Stimulated activated CD8-positive, alpha-beta memory T cell treated with anti-CD3 and anti-CD28 coated beads, Interleukin-2, amount 100 ng/mL, for 48 hours (primary cell): ENCODE measurements at places on chromosomes 7 and 10.

DNA sequence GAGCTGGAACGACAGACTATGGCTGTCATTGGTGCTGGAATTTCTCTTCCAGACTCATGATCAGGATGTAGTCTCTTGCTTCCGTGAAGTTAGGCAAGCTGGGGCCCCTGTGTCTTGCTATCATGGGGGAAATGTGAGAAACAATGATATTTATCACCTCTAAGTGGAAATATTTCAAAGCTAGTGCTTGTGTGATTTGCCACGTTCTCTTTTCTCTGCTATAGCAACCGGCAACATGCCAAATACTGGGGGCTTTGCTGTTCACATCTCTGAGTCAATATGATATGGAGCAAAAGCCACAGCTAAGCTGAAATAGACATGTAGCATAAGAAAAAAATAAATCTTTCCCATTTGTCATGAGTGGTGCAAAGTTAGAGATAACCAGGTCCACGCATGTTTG is 668.2 kb upstream of the IGFBP3 start:
- no peak for DNase-seq

DNA sequence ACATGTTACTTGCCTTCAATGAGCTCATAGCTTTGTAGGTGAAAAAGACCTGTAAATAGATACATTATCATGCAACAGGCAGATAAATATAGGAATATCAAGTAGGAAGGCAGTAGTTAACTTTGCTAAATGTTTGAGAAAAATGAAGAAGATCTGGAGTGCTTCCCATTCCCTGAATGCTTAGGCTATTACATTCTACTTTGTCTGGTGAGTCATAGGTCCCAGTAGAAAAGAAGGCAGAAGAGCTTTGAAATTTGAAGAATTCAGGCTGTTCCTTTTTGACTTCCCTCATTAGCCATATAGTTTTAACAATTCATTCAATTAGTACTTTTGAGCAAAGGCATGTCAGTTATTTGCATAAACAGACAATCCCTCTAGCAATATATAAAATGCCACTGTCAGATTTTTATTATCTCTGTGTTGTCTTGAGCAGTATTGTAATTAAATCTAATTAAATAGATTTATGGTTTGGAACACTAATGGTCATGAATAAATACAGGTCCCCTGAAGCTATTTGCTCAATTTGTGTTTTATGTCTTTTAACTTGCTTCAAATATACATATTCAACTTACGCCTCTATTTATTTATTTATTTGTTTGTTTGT is 875.0 kb downstream of the REEP3 start:
- DNase-seq, result no peak

DNA sequence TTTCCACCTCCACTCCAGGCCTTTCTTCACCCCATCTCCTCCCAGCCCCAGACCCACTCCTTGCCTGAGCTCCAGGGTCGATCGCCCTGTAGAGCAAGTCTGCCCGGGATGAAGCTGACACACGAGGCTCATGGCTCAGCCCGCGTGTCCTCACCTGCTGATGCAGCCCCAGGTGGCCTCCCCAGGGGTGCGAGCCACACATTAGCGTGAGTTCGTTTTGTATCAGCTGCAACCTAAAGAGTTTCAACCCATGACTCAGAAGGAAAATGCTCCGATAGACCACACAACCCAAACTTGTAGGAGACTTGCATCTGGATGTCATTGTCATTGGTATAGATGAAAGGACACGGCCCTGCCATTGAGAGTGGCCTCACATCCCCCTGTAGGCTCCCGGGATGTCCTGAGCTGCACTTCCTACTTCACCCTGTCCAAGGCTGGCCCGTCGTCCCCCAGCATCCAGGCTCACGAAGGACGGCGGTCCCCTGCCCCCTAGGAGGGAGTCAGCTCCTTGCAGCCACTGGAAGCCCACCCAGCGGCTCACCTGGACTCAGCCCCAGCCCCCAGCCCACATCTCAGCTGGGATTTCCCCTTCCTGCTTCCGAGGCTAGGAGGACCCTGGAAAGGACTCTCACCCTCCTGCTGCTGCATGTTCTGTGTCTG is 97.7 kb downstream of the HTR5A start:
- DNase-seq, result no peak

GRCh38 chr10:8633909-8634308 is 579.4 kb downstream of the GATA3 start:
- DNase-seq, result no peak

DNA sequence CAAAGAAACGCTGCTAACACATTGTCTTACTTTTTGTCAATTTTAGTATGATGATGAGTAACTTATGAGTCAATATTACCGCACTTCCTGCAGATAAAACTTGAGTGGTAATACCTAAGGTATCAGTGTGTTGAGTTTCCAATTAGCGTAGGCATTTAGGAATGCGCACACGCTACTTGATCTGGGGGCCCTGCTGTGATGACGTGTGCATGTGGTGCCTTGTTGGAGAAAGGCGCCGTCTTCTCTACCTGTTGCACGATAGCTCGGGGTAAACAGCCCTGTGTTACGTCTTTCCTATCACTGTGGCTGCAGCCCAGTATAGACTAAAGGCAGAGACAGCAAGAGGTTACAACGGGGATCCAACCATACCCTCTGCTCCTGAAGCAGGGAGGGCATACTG is 476.8 kb upstream of the ADARB2 start:
- DNase-seq, result no peak

GRCh38 chr7:24301703-24302102 is 17.7 kb downstream of the NPY start:
- DNase-seq, result no peak

DNA sequence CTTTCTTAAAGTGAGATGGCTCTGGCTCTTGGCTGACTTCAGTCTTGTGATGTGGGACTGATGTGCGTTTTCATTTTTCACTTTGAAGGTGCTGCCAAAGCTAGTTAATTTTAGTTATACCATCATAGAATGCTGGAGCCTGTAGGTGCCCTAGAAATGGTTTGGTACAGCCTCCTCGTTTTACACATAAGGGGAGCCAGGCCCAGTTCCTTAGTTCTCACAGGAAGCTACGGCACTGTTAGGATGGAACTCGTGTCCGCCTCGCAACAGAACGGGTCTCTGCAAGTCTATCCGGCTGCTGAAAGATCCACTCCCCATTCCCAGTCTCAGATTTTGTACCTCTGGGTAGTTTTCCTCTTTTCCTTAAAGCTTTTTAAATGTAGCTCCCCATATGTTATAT is 173.2 kb upstream of the PRPS1L1 start:
- no peak for DNase-seq

DNA sequence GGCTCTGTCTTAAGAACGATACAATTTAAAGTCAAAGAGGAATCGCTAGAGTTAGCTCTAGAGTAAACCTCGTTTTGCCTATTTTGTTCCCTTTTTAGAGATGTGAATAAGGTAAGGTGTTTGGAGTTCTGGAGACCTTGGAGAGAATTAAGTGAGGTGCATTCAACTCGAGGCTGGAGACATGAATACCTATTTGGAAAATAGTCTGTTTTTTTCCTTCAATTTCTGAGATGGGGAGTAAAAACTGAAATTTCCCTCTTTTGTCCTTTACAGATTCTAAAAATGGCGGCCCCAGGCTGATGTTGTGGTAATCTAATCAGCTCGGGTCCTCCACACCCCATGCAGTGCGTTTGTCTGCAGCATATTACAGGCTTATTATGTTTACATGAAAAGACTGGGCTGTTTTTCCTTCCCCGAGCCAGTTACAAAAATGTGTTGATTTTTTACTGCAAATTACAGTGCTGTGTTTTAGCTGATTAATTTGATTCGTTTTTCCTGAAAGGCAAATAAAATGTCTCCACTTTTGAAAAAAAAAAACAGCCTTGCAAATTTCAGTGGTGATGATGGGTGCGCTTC is 1.5 kb downstream of the KMT2E start:
- no peak for DNase-seq

GRCh38 chr7:126450269-126450671 is 802.5 kb downstream of the GRM8 start:
- DNase-seq, result no peak

DNA sequence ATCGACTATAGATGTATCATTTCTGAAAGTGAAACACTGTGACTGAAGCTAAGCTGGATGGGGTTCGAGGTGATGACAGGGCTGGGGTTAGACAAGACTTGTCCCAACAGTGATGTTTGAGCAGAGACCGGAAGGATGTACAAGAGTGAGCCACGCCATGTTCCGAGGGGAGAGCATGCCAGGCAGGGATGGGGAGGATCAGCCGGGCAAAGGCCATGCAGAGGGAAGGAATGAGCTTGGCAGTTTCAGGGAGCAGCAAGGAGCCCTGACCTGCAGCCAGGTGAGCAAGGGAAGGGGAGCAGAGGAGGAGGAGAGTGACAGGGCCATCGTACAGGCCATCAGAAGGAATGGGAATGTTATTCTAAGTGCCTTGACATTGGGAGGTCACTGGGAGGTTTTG is 114.9 kb upstream of the GPR26 start:
- DNase-seq, result no peak

DNA sequence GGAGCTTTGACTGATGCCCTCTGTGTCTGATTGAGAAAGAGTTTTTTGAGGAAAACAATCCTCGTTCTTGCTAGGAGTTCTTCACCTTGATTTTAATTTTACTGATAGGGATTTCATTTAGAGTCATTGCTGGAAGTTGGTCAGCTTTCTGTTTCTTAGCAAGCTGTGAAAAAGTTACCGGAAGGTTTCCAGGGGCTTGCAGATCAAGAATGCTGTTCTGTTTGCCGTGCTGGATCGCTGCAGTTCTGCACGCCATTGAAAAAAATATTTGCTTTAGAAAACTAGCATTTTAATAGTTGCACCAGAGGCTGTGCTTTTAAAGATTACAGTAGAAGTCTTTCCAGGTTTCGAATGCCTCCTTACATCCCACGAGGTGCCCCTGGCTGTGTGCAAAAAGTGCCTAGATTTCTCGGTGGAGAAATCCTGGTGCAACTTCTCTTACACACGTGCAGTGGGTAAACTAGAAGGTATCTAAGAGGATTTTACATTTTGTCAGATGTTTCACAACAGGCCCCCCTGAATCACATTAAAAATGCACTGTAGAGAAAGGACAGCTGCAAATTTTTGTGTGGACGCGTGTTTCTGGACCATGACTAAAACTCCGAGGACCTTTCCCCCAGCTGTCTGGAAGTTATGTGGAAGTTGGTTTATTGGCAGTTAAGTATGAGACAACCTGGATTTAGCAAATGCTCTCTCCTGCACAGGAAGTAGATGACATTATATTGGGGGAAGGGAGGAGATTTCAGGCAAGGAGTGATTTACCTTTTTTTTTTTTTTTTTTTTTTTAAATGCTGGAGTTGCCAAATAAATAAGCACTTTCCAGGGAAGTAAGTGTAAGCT is 5.8 kb downstream of the TCF7L2 start:
- DNase-seq, result no peak

DNA sequence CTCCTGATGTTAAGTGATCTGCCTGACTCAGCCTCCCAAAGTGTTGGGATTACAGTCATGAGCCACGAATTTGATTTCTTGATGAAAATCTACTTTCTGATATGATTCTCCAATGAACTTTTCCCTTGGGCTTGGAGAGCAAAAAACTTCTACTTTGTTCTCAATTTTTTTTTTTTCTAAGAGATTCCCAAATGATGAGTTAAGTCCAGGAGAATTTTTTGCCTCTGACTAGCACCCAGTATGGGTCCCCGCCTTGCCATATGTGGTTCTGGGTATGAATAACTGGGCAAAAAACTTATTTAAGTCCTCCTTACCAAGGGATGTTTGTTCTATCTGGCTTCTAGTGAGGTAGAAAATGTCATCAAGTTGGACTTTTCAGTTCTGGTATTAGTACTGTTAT is 147.9 kb upstream of the LYZL1 start:
- no peak for DNase-seq

DNA sequence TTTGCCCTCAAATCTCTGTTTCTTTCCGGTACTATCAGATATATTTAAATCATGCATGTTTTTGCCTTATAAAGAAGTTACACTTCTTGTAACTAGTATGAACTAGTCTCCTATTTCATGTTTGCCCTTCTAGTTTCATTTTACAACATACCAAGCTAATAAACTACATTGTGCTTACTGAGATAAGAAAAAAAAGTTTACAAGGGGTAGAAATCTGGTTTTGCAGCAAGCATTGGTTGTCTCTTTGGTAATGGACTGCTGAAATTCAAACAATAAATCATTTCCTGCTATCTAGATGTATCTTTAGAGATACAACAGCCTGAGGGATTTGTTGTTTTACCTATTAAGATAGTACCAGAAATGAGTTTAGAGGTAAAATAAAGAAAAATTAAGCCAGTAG is 18.8 kb downstream of the PTTG1IP2 start:
- no peak for DNase-seq

DNA sequence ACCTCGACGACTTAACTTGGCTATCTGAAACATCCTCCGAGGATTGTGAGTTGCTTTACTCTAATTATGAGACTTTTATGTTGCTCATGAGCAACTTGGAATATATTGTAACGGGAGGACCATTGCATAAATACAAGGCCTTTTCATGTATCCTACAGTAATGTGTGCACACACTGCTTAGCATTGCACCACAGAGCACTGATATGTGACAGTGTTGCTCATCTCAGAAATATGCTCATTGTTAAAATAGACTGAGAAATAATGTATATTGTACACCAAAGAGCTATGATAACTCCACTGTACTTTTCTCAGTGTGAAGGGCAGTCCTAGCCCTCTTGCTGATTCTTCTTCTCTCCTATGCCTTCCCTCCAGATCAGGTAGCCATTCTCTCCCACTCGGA is 102.8 kb upstream of the CDK13 start:
- no peak for DNase-seq

DNA sequence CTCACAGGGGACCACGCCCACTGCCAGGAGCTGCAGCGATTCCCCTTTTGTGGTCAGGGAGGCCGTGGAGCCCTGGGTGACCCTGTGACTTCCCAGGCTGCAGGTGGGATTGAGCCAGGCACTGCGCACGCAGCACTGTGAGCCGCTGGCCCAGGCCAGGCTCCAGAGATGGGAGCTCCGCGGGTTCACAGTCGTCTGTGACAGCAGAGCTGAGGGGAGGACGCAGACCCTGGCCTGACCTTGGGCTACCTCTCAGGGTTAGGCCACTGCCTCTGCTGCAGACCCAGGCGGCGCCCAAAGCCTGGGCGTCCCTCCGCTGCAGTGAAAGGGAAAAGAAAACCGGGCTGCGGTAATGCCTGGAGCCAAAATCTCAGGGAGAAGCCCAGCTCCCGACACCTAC is 107.5 kb upstream of the GPR26 start:
- DNase-seq, result no peak

DNA sequence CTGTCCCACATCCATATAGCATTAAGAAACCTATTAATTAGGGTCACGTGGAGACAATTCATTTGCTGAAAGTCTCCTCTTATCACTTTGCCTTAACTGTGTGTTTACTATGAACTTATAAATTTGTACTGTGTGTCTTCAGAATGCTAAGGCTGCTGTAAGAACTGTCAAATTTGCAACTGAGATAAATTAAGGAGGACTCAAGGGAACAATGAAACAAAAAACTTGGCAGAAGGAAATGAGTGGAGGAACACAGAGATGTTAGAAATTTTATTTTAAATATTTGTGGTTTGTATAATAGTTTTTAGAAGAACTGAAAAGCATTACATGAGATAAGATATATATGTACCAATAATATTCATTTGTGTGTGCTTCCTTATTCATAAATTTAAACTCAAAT is 1005.3 kb upstream of the SORCS1 start:
- DNase-seq, result no peak

DNA sequence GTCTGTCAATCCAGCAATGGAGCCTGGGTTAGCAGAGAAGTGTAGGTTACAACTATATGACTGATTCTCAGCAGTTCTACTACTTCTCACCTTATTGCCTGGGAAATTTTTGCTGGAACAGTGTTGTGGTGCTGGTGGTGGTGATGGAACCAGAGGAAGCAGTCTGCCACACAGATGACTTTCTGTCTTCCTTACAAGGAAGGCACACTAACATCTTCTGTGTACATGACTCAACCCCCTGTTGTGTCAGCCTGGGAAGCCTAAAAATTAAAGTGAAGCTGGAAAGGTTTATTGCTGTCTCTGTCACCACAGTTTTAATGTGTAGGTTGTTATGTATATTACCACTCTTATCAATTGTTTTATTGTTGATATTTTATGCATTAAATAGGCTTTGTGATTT is 40.3 kb downstream of the ANKRD7 start:
- DNase-seq, result no peak
